Amniotic stem cell (primary cell): ENCODE measurements at places on chromosomes 5 and 9.

- DNase-seq: no peak
These were observed 499.8 kb downstream of the BNC2 start for GRCh38 chr9:16370647-16371046.

- no peak for DNase-seq
These were observed 598.3 kb downstream of the CCDC171 start for GRCh38 chr9:16150938-16151650.

- DNase-seq: no peak
These were observed 61.8 kb downstream of the ACTBL2 start for GRCh38 chr5:57420801-57421200.

GRCh38 chr9:92185096-92185495, 69.9 kb upstream of the SPTLC1 start:
- DNase-seq: no peak

GRCh38 chr5:151449839-151450238, 2.4 kb downstream of the SLC36A1 start:
- DNase-seq: no peak

GRCh38 chr5:78353520-78353919, 6.9 kb upstream of the SCAMP1 start:
- DNase-seq: no peak

- no peak for DNase-seq
These were observed 32.7 kb upstream of the GABRP start for GRCh38 chr5:170750791-170751190.

DNA sequence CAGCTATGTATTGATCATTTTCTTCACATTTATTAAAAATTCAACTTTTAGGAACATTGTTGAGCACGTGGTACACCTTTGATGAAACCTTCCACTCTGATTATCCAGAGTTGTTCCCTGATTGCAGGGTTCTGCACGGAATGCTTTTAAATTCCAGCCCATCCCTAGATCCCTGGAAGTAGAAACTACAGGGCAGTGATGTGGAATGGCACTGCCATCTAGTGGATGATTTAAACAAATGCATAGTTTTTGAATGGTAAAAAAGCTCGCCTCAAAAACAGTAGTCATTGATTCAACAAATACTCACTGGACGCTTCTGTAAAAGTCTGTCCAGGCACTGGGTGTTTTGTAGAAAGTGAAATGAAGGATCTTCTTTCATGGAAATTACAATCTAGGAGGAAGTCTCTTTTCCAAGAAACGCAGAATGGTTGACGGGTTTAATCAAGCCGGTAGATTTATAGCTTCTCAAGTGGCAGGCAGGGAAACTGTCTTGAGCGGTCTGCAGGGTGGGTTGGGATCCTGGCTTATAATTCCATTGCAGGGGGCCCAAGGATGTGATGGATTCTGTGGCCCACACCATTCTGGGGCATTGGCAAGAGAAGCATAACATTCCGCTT, 118.4 kb downstream of the ARHGAP26 start:
- peak; percentile 64 for DNase-seq

DNA sequence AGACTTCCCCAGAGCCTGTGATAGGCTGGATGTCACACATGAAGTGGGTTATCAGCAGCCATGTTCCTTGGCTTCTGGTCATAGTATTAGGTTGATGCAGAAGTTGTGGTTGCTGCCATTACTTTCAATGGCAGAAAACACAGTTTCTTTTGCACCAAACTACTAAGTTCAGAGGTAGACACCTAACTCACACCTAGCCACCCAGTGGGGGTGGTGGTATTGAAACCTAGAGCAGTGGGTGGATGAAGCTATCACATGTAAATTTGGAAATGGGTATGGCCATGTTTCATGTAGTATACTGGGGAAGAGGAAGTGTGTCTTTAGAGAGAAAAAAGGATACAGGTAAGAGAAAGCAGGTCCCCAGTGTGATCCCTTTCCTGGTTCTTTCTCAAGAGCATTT, 347.9 kb upstream of the SEMA6A start:
- no peak for DNase-seq

GRCh38 chr9:86279839-86280238, 2.5 kb downstream of the ISCA1 start:
- DNase-seq: no peak

- DNase-seq: no peak
These were observed 350.2 kb upstream of the PDE4D start for GRCh38 chr5:60243713-60244112.

DNA sequence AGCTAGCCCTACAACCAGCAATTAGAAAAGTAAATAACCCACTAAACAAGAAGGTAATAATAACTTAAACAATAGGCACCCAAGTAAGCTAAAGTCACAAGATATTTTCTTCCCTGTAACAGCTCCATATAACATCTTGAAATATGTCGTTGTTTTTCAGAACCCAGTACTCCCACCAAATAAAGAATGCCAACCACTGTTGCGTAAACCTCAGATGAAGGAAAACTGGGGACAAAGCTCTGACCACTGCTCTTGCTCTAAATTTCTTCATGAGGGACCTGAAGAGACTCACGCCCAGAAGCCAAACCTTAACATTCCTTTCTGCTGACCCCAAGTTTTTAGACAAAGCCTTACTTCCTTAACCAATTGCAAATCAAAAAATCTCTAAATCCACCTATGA, 267.7 kb upstream of the GAS1 start:
- DNase-seq: no peak

DNA sequence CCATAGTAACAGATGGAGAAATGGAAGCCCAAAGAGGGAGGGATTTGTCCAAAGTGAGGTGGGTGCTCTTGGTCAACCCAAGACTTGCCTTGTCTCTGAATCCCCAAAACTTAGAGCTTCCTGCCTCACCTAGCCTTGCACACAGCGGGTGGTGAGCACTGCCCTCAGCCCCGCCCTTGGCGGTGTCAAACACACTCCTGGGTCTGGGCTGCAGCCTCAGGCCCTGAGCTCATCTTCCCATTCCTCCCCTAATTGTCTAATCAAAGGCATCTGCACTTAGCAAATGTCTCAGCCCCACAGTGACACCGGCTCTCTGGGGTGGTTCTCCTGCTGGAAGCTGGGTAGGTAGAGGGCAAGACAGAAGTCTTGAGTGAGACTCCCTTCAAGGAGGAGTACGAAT, 20.9 kb downstream of the FABP6 start:
- no peak for DNase-seq

GRCh38 chr9:127785933-127786772, at the start of gene CDK9:
Gene CDK9 (plus strand): TSS chr9:127786034. CDS start chr9:127786149, 115 bp downstream.
- DNase-seq: peak; percentile 79

DNA sequence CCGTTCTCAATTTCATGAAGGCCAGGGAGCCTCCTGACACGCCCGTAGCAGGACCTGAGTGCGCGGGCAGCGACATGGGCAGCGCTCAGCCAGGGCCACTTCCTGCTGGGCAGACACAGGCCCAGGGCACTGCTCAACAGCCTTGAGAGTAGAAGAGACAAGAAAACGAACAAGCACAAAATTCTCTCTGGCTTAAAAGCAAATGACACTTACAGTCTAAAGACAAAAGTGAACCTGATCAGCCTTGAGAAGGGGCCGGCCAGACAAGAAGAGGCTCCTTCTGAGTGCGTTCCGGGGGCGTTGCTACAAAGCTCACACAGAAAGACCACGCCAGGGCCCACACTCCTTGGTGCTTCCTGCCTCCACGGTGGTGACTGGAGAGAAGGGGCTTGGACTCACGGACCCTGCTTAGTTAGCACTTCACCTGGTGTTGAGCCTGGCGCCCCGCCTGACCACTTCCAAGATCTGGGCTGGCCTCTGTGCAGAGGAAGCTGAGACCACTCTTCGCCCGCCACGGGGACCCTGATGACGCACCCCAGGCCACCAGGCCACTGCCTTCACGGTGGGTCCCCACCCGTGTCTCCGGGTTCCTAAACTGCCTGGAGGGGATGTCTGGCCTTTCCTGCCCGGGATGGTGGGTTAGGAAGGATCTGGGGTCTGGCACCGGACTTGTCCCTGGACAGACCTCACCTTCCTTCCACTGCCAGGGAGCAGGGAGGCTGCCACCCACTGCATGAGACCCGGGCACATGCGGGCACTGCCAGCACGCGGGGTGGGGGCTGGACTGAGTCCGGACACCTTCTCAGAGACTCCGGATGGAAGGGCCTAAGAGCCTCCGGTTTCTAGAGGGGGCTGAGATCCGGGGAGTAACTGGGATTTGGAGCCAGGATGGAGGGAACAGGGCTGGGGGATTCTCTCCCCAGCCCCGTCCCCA, 1.3 kb downstream of the SLC12A7 start:
- no peak for DNase-seq

DNA sequence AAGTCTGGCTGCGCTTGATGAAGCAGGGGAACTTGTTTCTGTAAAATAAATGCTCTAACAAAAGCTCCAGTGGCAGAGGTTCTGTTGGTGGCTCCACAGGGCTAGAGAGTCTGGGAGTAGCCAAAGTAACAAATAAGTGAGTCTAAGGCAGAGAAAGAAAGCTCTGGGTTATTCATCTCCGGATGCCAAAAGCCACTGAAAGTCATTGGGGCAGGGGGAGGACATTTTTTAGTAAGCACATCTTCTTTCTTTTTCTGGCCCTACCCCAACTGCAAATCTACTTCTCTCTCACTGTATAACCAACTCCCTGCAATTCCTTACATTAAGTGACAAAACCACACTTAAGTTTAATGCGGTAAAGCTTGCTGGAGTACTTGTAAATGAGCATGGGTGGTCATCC, 141.6 kb downstream of the INSYN2B start:
- no peak for DNase-seq

DNA sequence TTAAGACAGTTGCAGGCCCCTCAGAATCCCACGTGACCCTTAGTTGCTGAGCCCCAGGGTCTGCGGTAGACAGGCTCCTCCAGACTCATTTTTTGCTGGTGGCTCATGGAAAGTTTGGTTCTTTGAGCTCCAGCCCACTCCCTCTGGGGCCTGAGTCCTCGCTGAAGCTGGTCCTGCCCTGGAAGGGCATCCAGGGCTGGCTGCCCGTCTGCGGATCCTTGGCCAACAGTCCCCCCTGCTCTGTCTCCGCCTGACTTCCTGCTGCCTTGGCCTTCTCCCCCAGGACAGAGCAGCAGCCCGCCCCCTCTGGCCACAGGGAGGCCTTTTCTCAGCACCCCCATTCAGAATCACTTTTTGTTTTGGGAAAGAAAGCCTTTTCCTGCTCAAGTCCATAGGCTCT, 24.4 kb downstream of the SLC6A7 start:
- DNase-seq: no peak

- no peak for DNase-seq
These were observed 71.5 kb downstream of the INVS start for GRCh38 chr9:100170556-100170955.

- DNase-seq: no peak
These were observed 80.9 kb downstream of the PPP2R2B start for GRCh38 chr5:146797658-146798057.

DNA sequence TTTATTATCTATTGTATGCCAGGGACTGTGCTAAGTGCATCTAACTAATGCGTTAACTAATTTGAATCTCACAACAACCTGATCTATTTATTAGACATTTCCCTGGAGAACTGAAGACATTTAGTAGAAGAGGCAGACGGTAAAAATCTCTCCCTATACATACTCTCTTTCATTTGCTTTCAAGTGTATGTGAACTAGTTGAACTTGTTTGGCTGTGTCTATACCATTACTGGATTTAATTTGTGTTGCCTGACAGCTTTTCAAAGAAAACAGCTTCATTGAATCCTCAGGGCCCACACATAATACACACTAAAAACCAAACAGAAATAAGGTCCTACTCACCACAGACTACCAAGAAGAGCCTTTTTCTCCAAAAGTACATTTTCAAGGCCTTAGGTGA, 133.6 kb upstream of the NR3C1 start:
- no peak for DNase-seq

DNA sequence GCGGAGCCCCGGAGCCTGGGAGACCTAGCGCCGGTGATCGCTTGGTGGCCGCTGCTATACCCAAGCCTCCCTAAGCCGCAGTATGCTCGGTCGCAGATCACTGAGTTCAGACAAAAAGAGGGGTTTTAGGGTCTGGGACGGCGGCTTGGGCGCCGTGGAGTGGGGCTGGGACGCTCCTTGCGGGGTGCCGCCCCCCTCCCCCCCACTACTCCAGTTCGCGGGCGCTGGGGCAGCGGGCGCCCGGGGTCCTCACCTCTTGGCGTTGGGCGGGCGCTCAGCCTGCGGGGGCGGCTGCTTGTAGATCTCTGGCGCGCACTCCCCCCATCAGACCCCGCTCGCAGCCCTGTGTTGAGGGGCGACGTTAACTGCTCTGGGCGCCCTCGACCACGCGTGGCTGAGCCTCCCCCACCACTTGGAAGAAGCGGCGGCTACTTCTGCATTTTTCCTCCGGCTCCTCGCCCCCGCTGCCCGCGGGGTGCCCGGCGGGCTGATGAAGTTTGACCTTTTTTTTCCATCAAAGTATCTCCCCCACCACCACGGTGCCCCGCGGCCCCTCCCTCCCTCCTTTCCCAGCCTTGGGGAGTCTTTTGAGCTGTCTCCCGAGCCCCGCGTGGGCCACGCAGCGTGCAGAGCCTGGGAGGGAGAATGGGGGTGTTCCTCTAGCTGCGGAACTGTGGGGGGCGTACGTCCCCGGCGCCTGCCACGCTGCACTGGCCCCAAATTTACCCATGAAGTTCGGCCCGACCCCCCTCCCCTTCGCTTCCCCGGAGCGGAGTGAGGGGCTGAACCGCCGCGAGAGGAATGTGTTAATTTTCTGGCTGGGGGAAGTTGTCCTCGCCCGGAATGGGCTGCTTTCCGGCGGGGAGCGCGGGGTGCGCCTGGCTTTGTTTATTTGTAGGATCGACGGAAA, 1.2 kb downstream of the CXXC5 start:
- no peak for DNase-seq

DNA sequence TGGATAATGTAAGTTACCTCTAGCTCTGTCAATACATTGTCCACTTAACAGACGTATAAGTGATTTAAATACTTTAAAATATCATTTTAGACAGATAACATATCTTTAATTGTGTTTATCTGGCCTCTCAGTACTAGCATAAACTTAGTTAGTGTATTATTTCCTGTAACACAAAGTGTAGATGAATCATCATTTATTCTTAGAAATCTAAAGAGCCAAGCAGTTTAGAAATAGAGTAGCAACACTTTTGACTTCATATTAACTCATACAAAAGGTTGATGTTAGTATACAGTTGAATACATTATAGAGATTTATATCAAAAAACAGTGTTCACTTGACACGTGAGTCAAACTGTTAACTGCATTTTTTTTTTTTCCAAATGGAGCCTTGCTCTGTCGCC, 18.0 kb downstream of the NCBP1 start:
- no peak for DNase-seq

- no peak for DNase-seq
These were observed 408.4 kb upstream of the NMUR2 start for GRCh38 chr5:152813526-152813925.

DNA sequence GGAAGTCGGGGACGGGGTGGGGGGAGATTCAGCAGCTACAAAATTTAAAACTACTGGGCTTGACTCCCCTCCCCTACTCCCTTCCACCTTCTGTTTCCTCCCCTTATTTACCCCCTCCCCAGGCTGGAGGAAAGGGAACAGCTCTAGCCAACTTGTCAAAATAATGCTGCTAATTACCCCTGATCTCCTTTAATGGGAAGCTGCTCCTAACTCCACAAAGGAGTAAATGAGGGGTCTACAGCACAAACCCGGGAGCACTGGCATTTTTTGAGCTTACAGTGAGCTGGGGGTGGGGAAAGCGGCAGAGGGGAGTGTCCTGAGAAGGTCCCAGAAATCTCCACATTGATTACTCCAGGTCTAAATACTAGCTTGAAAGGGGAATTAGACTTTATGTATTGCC, 3.1 kb downstream of the PTCH1 start:
- DNase-seq: no peak
